ENCODE measurements at places on chromosomes 4 and X.

- DNase-seq = no peak
Measured at GRCh38 chrX:39144956-39145355, 343.7 kb downstream of the MID1IP1 start.

DNA sequence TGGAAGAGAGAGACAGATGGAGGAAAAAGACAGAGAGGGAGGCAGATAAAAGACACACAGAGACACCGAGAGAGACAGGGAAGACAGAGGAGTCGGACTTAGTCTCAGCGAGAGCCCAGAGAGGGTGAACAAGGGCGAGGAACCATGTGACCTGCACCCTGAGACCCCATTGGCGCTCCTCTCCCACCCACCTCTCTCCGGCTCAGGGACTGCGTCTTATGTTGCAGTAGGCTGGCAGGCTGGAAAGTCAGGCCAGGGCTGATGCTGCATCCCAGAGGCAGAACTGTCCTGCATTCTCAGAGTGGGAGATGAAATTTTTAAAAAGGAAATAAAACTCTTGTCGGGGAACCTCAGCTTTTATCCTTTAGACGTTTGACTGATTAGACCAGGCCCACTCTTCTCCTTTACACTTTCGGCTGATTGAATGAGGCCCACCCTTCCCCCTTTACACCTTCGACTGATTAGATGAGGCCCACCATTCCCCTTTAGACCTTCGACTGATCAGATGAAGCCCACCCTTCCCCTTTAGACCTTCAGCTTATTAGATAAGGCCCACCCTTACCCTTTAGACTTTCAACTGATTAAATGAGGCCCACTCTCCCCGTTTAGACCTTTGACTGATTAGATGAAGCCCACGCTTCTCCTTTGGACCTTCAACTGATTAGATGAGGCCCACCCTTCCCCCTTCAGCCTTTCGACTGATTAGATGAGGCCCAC is 29.5 kb upstream of the IL3RA start:
- DNase-seq = no peak

DNA sequence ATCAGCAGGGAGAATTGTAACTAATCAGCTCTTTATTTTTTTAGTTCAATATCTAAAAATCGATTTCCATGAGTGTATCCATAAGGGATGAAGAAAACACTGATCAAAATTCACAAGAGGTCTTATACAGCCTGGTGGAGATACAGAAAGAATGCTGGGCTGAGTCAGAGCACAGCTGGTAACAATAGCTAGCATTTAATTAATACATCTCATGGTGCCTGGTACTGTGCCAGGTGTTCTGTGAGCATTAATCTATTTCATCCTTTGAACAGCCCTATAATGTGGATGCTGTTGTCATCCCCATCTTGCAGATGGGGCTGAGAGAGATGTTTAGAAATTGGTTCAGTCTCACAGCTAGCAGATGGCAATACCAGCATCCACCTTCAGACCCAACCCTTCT is 250.9 kb upstream of the RPS6KA3 start:
- DNase-seq = no peak

DNA sequence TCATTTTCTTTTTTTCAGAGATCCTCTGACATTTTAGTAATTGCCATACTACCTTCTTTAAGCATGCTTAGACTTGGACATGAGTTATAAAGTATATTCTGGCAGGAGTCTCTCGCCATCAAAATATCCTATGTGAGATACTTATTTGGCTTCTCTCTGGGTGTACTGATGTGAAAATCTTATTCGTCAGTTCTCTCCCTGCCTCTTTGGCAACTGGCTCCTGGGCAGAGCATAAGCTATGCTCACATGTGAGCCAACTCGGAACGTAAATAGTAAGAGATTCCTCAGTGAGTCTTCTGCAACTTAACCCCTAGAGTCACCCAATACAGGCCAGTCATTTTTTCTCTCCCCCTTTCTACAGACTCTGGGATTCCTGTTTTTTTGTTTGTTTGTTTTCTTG is 91.6 kb downstream of the MAGEB17 start:
- DNase-seq = no peak

GRCh38 chr4:183499389-183499788 is 5.5 kb upstream of the ING2 start:
- peak; percentile 39 for DNase-seq

All from DMS79 treated with DMSO at 0.1 percent for 48 hours (cell line).